ENCODE measurements at places on chromosomes 5 and 9.

DNA sequence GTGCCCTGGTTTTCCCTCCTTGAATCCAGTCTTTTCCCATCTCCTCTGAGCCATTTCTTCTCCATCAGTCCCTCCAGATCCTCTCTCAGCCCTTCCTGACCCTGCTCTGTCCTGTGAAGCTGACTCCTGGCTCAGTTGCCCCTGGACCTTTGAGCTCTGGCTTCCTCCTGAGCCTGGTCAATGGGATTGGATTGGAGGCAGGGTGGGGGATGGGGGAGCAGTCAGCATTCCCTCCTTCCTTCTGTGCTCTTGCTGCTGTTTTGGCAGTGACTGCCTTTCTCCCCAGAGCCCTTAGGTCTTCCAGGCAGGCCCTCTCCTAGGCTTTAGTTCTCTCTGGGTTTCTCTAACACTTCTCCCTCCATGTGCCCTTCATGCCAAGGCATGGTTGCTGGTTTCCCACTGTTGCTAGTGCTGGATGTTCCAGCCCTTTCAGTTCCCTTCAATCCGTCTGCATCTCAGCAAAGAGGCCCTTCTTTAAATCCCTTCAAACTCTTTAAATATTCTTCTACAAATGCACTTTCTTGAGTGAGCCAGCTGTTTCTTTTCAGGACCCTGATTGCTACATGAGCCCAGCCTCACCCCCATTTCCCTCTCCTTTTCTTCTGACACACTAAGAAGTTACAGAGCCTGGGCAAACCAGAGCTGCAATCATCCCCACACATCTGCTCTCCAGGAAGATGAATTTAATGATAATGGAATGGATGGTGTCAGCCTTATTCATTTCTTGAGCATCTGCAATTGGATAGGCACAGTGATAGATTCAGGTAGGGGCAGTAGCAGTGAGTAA is 2.2 kb downstream of the TNFSF15 start:
- no peak for DNase-seq

DNA sequence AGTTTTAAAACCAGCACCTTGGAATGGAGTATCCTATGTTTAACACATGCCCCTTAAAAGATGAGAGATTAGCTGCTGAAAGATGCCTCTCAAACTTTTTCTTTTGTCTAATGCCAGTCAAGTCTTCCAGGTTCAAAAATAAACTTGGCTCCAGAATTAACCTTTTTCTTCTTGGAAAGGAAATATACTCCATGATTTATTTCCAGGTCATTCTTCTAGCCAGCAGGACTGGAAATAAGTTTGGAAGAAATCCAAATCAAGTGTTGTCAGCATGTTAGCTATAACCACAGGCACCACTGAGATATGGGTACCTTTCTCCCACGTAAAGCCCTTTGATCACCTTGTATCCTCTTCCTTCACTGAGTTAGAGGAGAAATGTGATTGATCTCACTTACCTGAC is 56.1 kb downstream of the NLN start:
- no peak for DNase-seq

- DNase-seq, result no peak
Observed at GRCh38 chr9:121741228-121741918, 89.9 kb downstream of the DAB2IP start.

GRCh38 chr5:116068028-116068632 is 16.7 kb upstream of the COMMD10 start:
- no peak for DNase-seq

- DNase-seq, result no peak
Observed at GRCh38 chr9:70030156-70030555, 13.5 kb upstream of the MAMDC2 start.

DNA sequence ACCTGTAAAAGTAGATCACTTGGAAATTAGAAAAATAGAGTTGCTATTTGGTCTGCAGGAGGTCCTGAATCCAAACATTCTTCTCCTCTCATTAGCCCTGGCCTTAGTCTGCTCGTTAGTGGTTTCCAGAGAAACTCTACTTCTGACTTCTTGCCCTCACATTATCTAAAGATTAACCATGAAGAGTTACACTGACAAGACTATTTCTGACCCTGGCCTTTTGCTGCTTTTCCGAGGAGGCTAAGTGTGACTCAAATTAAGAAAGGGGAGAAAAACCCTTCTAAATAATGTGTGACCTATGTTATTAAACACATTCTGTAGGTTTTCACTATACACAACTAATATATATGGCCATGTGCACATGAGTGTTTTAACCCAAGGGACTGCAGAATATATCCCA is 302.4 kb downstream of the RAB3C start:
- DNase-seq, result no peak

- no peak for DNase-seq
Observed at GRCh38 chr5:109099081-109099480, 310.7 kb downstream of the PJA2 start.

DNA sequence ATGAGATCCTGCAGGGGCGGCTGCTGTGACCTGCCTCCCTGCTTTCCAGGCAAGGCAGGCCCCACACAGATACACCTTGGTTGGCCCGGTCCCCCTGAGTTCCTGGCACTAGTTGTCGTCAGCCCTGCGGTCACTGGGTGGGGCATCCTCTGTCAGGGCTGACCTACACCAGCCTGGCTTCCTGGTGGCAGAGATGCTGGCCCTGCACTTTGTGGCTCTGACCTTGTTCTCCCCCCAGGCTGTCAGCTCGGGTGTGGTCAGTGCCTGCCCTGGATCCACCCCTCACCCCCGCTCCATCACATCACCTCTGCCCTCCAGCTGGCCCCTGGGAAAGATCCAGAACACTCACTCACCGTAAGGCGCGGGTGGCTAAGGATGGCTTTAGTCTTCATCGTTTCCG is 74.1 kb downstream of the PHF2 start:
- no peak for DNase-seq

DNA sequence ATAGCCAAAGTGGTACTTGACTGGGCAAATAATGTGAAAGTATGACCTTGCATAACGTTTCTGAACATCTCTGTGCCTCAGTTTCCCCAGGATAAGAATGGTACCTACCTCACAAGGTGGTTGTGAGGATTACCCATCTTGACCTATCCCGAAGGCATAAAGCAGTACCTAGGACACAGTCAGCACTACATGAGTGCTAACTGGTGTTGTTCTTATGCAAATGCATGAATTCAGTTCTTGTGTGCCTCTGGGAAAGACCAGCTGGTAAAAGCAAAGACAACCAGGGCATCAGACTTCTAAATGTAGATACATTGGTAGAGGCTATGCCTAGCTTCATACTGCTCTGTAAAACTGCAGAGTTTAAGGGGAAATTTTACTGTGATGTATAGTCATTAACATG is 21.8 kb upstream of the TMEM252 start:
- DNase-seq, result no peak

GRCh38 chr9:29078063-29078666 is 1504.9 kb upstream of the C9orf72 start:
- no peak for DNase-seq

GRCh38 chr5:35811108-35811741 is 45.5 kb upstream of the IL7R start:
- DNase-seq, result no peak

DNA sequence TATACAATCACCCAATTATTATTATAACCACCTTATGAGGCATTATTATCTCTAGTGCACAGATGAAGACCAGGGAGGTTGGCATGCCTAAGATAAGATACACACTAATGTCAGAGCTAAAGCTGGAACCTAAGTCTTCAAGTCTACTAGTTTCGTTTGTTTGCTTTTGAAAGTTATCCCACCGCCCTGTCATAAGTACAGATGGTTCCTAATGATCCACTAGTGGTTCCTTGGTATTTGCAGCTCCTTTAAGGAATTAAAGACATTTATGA is 14.1 kb downstream of the NDUFA8 start:
- no peak for DNase-seq

DNA sequence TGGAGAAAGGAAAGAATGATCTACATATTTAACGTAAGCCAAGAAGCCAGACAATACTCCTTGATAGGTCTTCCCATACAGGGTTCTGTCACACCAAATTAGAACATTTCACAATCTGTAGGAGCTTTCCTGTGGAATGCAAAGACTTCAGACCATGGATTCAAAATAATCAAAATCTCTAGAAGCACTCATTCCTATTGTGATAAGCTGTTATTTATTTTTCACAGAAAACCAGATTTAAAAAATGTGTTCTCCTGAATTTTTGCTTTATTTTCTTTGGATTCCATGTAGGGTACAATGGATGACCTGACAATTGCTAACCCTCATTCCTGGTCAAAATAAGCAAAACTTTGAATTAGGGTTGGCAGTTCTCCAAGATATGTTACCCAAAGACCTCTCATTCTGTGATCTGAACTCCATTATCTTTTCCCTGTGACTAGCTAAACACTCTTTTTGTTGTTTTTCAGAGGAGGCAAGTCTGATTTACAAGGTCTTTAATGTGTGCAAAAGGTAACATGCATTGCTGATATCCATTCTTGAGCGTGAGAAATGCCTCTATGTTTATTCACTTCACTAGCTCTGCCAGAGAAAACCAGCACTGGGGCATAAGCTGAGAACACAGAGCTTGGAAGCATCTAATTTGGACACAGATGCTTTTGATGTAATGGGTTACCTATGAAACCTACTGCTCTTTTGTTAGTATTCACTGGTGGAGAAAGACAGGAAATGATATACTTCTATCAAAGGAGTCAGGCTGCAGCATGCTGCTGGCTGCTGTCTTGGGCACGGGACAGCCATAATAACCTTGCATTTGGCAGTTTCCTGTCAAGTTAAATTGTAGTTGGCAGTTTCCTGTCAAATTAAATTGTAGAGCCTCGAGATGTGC is 31.4 kb downstream of the ACTBL2 start:
- DNase-seq, result no peak

DNA sequence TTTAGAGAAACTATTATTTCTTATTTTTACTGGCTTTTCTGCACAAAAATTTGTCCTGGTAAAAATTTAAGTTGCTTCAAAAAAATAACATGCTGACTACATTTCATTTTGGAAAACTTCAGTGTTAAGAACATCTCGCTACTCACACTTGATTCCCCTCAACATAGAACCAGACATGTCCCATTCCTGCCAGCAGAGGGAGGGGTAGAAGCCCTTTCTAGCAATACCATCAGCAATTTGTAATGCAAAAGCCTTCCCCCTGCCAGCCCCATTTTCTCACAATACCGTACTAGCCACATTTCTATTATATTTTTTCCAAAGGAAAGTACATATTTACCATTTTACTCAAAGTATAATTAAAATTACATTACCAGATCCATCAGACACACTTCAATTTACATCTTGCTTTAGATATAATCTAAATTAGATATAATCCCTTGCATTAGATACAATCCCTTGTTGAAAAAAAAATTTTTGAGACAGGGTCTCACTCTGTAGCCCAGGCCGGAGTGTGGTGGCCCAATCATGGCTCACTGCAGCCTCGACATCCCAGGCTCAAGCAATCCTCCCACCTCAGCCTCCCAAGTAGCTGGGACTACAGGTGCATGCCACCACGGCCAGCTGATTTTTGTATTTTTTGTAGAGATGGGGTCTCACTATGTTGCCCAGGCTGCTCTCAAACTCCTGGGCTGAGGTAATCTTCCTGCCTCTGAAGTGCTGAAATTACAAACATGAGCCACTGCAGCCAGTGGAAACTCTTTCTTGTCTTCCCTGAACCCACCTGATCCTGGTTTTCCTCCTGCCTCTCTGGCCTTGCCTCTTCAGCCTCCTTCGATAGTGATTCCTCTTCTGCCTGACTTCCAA is 39.6 kb upstream of the IDNK start:
- DNase-seq, result peak; percentile 2

- no peak for DNase-seq
Observed at GRCh38 chr5:93677359-93677891, 64.0 kb downstream of the POU5F2 start.

DNA sequence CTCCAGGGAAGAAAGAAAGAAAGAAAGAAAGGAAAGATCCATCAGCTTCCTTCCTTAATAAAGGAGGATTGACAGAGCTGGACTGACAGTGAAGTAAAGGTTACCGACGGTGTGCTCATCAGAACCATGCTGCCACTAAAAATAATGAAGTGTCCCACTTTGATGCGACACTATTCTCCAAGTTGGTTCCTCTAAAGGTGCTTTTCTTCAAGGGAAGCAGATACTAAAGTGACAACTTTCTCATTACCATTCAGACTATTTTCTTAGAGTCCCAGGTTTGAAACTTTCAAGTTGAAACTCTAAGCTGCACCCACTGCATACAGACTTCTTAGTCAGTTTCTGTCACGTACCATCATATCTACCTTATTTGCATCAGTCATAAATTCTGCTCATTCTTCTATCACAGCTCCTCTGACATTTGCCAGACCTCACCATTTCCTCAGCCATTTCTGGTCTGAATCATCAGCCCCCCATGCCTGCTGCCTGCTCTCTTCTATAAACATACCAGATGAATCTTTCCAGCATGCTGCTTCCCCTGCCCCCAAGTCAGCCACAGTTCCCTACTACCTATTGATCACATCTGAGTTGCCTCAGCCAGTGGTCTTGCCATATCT is 177.6 kb downstream of the DEPDC1B start:
- DNase-seq, result no peak

GRCh38 chr9:18317896-18318295 is 156.1 kb upstream of the ADAMTSL1 start:
- DNase-seq, result no peak

GRCh38 chr5:87877023-87877422 is 391.6 kb downstream of the TMEM161B start:
- no peak for DNase-seq

DNA sequence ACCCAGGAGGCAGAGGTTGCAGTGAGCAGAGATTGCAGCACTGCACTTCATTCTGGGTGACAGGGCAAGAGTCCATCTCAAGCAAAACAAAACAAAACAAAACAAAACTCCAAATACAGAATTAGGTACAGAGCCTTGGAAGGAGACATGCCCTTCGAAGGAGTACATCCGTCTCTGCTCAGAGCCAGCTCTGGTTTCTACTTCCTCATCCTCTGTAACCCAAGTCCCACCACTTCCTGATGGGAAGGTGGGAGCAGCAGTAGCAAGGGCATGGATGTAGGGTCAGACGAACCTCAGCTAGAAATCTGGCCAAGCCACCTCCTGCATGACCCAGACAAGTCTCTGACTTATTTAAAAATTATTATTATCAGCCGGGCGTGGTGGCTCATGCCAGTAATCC is 16.5 kb upstream of the STXBP1 start:
- DNase-seq, result no peak

- no peak for DNase-seq
Observed at GRCh38 chr5:33558489-33558888, 117.7 kb downstream of the TARS1 start.

DNA sequence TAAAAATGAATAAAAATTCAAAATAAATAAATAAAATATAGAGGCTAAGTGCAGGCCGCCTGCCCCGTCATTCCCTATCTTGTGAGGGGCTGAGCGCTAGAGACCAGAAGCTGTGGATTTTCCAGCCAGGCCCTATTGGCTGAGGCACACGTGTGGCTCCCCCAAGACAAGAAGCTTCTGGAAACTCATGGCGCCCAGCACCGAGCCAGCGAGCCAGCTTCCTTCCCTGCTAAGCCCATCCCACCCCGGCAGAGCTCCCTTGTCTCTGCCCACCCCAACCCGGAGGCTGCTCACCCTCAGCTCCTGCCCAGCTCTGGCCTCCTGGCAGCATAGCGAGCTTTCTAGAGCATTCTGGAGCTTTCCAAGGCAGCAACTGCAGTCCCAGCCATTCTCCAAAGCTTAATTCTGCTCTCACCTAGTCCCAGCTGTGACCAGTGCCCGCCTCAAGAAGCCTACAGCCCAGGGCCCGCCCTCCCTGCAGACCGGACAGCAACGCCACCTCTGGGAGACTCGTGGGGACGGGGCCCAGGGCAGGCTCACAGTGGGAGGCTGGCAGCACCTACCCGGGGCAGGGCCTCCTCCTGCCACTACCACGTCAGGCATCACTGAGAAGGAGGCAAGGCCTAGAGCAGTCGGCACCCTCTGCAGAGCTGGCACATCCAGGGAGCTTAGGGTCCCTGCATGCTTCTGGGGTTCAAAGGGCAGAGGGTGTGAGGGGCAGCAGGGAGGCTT is 23.2 kb upstream of the TMEM250 start:
- no peak for DNase-seq

All from stimulated activated CD4-positive, alpha-beta T cell treated with anti-CD3 and anti-CD28 coated beads, Interleukin-1b, Interleukin-23, amount 100 ng/mL, for 24 hours (primary cell).